Progenitor cell of endocrine pancreas (in vitro differentiated cells): ENCODE measurements at places on chromosomes 5 and 9.

GRCh38 chr5:75734913-75735789 lies 17.9 kb upstream of the POC5 start:
- H3K4me1 ChIP-seq = no peaks in the 10 kb centered on the region
- no peak overlapping the region for H3K4me3 ChIP-seq
- H3K36me3 ChIP-seq = no peaks in the 10 kb centered on the region
- no peak for DNase-seq

DNA sequence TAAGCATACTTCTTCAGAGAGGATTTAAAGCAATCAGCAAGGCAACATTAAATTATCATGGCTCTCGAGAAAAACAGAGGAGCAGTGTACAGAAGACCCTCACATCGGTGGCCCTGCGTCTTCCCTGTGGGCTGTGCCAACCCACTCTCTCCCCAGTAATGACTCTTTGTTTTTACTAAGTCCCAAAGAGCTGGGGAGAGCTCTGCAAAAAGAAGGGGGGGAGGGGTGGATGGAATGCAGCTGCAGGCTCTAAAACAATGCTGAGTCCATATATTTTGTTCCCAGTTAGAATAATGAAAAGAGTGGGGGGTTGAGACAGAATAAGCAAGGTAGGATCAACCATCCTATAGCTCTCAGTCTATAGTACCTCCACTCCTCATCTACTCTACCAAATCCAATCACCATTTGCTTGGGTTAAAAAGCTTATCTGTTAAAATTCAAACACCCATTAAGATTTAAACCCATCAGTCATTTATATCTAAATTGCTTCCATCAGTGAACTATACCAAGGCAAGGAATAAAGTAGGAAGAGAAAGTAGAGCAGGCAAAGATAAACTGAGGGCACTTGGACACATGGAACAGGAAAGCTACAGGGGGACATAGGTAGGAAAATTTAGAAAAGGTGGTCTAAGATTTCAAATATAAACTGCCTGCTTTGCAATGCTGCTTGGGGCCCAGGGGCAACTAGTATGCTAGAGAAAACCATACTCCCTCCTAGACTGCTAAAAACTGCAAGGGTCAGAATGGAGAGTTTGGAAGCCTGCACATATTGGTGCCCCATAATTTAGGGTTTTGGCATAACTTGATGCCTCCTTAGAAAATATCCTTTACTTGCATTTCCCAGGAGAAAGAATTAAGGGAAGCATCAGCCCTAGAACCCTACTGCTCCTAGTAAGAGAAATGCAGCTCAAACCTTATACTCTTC lies 20.6 kb downstream of the ELL2 start:
- H3K27ac ChIP-seq = peak overlapping the region; percentile 79
- H3K27me3 ChIP-seq = no peaks in the 10 kb centered on the region
- peaks cover 15% of the 10 kb centered on the region for H3K36me3 ChIP-seq
- no peak for DNase-seq

GRCh38 chr9:134554373-134555093 lies 87.1 kb upstream of the COL5A1 start:
- H3K27me3 ChIP-seq = peaks cover 11% of the 10 kb centered on the region
- no peak for DNase-seq
- H3K36me3 ChIP-seq = peaks cover 1% of the 10 kb centered on the region
- H3K27ac ChIP-seq = no peak overlapping the region
- H3K4me3 ChIP-seq = no peak overlapping the region

GRCh38 chr5:159916841-159917761 lies 819 bp downstream of the ADRA1B start:
- H3K27ac ChIP-seq = no peak overlapping the region
- H3K4me3 ChIP-seq = peak overlapping the region; percentile 59
- H3K4me1 ChIP-seq = peaks cover 3% of the 10 kb centered on the region
- no peak for DNase-seq

DNA sequence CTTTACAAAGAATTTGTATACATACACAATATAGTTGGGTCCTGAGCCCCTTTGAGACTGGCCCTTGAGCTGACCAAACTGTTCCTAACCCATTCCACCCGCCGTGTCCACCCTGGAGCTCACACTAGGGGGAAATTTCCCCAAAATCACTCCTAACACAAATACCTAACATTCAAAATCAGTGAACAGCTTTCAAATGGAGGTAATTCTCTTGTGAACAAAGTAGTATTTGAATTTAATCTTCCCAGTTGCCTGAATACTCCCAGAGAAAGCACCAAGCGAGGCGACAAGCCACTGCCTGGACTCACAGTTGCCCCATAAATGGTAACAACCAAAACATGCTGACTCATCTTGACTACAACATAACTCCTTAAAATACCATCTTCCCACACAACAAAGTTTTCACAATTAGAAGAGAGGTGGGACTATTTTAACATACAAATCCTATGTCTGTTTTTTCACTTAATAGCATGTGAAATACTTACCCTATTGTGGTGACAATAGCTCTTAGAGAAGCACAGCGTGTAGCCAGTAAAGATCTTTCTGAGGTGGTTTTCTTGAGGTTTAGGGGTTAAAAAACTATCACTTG lies 31.7 kb upstream of the SCAMP1 start:
- no peak overlapping the region for H3K27ac ChIP-seq
- H3K4me1 ChIP-seq = peaks cover 8% of the 10 kb centered on the region
